ENCODE measurements at places on chromosomes 7 and 10. TPM values are rescaled to one million over a fixed set of nuclear protein-coding genes. Genes with fewer than 3 reads are reported as not detected.

H2BK1 gene
- total RNA-seq, result not detected

TFR2 gene
- not detected for total RNA-seq

LIPJ gene
- not detected for total RNA-seq

NODAL gene
- total RNA-seq, result not detected

Data from epithelial cell of umbilical artery (primary cell).